H1 (cell line): ENCODE measurements at places on chromosomes 3 and 15.
A peak's percentile ranks its signal among the peaks of the same experiment; 100 is the strongest.

DNA sequence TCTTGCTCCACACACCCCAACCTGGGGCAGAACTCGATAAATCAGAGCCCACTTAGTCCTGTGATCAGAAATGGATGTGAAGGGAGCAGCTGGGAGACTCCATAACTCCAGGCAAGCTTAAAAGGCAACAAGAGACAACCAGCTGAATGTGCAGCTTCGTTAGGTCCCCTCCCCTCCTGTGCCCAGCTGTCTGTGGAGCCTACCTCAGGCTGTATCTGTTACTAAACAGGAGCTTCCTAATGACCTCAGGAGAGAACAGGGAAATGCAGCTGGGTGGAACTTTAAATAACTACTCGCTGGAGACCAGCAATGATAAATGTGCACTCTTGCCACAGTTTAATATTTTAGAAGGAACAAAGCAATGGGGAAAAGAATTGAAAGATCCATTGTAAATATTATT is 25.9 kb downstream of the SLC9A9 start:
- no peak for DNase-seq
- no peaks in the 10 kb centered on the region for H3K27me3 ChIP-seq
- H3K4me1 ChIP-seq, result no peaks in the 10 kb centered on the region
- no peak overlapping the region for H3K4me3 ChIP-seq

DNA sequence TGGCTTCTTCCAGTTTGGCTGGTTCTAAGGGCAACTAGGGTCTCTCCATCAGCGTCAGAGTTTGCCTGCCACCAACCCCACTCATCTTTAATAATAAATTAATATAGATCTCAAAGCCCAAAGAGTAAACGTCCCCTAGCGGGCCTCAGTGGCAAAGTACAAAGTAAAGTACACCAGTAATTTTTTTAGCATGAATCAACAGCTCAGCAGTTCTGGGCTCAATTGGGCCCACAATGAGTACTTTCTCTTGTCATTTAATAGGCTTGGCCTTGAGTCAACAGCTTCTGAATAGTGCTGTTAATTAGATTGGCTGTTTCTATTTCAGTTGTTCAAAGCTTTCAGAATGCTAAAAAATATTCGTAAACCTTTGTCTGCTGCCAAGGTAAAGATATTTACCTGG is 89.0 kb upstream of the PFN2 start:
- DNase-seq, result no peak
- H3K27ac ChIP-seq, result no peak overlapping the region
- peaks cover 5% of the 10 kb centered on the region; the same call in 1 of the 2 replicates for H3K4me1 ChIP-seq
- H3K27me3 ChIP-seq, result no peaks in the 10 kb centered on the region
- H3K4me3 ChIP-seq, result no peak overlapping the region

DNA sequence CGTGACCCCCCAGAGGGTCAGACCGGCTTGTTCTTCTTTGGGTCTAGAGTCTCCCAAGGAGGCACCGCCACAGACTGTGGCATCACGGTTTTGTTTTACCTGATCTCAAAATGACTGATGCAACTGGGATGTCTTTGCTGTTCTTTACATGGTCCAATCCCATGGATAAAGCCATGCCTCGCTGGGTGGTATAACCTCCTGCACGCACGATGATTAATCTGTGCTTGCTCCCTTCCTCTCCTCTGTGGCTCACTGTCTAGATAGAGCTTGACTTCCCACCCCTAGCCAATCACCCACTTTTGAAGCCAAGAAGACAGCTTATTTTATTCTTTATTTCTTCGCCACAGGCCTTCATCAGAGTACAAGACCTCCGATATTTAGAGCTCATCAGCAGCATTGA is 36.6 kb upstream of the RHO start:
- DNase-seq, result no peak
- no peaks in the 10 kb centered on the region for H3K36me3 ChIP-seq
- no peak overlapping the region for H3K27ac ChIP-seq
- peaks cover 4% of the 10 kb centered on the region for H3K4me1 ChIP-seq
- H3K4me3 ChIP-seq, result no peak overlapping the region

DNA sequence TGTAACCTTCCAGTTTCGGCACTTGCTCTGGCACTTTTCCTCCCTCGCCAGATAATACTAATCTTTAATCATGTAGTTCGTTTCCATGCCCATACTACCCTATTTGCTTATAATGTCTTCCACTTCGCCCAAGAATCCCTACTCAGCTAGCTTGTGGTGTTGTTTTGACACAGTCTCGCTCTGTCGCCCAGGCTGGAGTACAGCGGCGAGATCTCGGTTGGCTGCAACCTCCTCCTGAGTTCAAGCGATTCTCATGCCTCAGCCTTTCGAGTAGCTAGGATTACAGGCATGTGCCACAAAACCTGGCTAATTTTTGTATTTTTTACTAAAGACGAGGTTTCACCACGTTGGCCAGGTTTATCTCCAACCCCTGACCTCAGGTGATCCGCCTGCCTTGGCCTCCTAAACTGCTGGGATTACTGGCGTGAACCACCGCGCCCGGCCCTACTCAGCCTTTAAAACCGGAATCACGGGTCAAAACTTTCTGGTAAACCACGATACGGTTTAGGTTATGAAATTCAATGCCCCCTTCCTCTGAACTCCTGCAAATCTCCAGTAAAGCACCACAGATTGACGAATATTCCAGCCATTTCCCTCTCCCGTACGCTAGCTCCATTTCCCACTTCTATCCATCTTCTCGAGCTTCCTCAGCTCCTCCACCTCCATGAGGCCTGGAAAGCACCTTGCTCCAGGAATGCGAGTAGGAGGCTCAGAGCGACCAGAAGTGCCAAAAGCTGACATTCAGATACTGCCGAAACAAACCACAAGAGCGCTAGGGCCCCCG is 878 bp upstream of the RAD51 start:
- no peak for DNase-seq
- peaks cover 2% of the 10 kb centered on the region; the same call in 1 of the 2 replicates for H3K36me3 ChIP-seq
- peak overlapping the region; percentile 93 for H3K4me3 ChIP-seq
- H3K27me3 ChIP-seq, result no peaks in the 10 kb centered on the region

DNA sequence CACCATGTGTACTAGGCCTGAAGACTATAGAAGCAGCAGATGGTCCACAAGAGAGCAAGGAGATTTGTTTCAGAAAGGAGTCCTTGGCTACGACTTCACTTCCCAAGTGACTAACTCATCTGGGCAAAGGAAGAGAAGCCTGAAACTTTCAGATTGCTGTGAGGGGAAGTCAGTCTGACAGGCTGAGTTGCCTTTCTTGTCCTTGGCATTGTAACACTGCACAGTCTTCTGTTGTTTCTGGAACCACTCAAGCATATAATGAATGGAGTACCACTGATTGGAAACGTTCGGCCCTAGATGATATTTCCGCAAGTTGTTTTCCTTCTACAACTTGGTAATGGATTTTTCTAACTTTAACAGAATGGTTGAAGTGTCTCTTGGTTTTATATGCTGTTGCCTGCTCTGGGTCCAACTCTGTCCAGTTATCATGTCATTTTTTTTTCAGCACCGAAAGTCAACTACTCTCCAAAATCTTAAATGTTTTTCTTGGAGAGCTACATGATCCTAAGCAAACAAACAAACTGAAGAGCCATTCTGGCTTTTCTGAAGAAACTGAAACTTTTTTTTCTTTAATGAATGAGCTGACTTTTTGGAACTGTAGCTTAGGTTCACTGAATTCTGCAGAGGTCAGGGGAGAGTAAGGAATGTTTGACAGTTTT is 685.7 kb downstream of the MECOM start:
- no peaks in the 10 kb centered on the region for H3K27me3 ChIP-seq
- no peak overlapping the region for H3K27ac ChIP-seq
- no peaks in the 10 kb centered on the region for H3K4me1 ChIP-seq
- no peak overlapping the region for H3K4me3 ChIP-seq
- no peak for DNase-seq

GRCh38 chr3:155426524-155427230 is 133.2 kb upstream of the STRIT1 start:
- H3K27ac ChIP-seq, result no peak overlapping the region
- no peaks in the 10 kb centered on the region for H3K36me3 ChIP-seq
- H3K4me3 ChIP-seq, result no peak overlapping the region
- no peak for DNase-seq
- no peaks in the 10 kb centered on the region for H3K27me3 ChIP-seq

GRCh38 chr3:82217571-82217970 is 456.1 kb upstream of the GBE1 start:
- H3K4me3 ChIP-seq, result no peak overlapping the region
- H3K27me3 ChIP-seq, result no peaks in the 10 kb centered on the region
- no peaks in the 10 kb centered on the region for H3K4me1 ChIP-seq
- DNase-seq, result no peak
- H3K27ac ChIP-seq, result no peak overlapping the region

GRCh38 chr3:69505770-69506407 is 120.0 kb upstream of the FRMD4B start:
- H3K4me3 ChIP-seq, result no peak overlapping the region
- no peak for DNase-seq
- H3K27ac ChIP-seq, result no peak overlapping the region
